ENCODE measurements at places on chromosomes 6 and 20.

DNA sequence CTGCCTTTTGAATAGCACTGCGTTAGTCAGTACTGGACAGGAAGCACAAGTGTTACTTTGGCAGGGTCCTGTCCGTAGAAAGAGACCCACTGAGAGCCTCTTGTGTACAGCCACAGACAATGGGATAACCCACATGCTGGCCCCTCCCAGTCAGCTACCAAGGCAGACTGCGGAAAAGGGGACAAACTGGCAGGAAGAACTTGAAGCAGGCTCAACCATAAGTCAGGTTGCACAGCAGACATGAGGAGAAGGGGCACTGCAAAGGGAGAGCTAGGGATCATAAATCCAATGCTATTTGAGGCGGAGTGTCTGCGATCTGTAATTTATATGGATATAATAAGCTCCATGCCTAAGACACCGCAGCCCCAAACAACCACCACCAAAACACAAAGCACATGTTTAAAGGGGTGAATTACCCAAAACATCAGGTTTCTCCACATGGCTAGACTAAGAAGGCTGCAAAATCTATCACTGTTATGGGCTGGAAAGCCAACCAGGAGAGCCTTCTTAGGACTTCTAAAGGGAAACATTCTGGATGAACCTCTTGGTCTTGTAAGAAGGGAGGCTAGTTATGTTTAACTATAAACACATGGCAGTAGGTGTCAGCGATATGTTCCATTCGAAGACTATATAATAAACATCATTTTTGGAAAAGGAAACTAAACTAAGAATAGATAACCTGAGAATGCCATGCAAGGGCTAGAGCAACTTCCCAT lies 141.7 kb downstream of the BACH2 start:
- no peak for DNase-seq

- DNase-seq = peak; percentile 97
Observed at GRCh38 chr20:3811467-3812258, 8.7 kb upstream of the AP5S1 start.

- DNase-seq = peak; percentile 84
Observed at GRCh38 chr6:130778946-130779657, 48.1 kb upstream of the SMLR1 start.

GRCh38 chr20:24998631-24999445 lies 6.3 kb upstream of the APMAP start:
- no peak for DNase-seq

- DNase-seq = no peak
Observed at GRCh38 chr20:48612335-48612734, 215.5 kb downstream of the PREX1 start.

DNA sequence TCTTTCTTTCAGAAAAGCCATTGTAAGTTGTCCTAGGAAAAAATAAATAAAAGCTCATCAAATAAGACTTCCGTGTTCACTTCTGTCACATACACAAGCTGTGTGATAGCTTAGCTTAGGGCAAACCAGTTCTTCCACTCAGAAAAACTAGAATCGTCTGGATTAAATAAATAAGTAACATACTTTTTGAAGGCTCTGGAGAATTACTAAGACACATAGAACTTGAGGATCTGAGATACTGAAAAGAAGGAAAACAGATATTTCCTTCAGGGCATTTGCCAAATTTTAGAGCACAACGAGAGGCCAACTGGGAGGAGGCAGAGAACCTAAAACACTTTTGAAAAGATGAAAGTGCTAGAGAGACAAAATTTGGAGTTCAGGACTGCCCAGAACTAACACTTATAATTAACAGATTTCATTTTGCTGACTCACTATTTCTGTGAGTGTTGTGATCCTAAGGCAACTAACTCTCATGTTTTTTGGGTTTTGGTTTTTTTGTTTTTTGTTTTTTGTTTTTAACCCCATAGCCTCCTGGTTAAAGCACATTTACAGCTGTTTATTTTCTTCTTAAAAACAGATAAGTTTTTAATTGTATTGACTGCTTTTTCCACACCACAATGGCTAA lies 38.7 kb upstream of the THEMIS start:
- peak; percentile 21 for DNase-seq

- DNase-seq = peak; percentile 93
Observed at GRCh38 chr6:30744054-30744805, at the start of gene IER3. IER3 (minus strand) TSS chr6:30744547; CDS start chr6:30744518, 29 bp downstream.

GRCh38 chr6:105646391-105646867 lies 243.5 kb upstream of the PREP start:
- peak; percentile 11 for DNase-seq
